ENCODE measurements at places on chromosomes 2 and 18.

DNA sequence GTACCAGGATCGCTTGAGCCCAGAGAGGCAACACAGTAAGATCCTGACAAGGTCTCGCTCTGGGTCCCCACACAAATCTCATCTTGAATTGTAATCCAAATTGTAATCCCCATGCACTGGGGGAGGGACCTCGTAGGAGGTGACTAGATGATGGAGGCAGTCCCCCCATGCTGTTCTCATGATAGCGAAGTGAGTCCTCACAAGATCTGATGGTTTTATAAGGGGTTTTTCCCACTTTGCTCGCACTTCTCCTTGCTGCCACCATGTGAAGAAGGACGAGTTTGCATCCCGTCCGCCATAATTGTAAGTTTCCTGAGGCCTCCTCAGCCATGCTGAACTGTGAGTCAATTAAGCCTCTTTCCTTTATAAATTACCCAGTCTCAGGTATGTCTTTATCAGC, 46.0 kb upstream of the SERTAD2 start:
- DNase-seq, result no peak

- DNase-seq, result no peak
Observed at GRCh38 chr2:59204040-59204439, 962.9 kb upstream of the FANCL start.

DNA sequence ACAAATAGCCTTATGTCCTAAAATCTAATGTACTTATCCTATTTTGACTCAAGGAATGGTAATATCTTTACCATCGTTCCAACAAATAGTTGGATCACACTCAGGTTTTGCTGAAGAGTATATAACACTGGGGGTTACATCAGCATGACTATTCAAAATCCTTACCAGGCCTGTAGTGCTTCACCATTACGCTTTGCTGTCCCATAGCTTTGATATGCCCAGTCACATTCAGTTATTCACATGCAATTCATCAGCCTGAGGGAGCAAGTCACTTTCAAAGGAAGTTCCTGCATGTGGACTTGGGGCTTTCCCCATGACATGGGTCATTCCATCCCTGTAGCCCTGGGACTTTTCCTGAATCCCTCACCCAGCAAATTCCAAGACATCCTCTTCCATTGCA, 39.6 kb downstream of the FTCDNL1 start:
- DNase-seq, result no peak

- no peak for DNase-seq
Observed at GRCh38 chr2:215946586-215946985, 66.8 kb downstream of the MREG start.

GRCh38 chr2:236156095-236156859, 11.9 kb downstream of the GBX2 start:
- no peak for DNase-seq

DNA sequence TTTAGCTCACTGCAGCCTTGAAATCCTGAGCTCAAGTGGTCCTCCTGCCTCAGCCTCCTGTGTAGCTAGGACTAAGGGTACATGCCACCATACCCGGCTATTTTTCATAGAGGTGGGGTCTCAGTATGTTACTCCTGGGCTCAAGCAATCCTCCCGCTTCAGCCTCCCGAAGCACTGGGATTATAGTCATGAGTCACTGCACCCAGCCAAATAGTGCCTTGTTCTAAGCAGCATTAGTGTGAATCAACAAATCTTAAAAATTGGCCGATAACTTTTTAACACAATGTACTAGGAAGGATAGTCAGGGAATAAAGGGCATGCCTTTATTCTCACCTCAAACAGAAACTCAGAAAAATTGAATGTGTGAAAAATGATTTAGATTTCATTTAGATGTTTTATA, 51.6 kb downstream of the XRCC5 start:
- no peak for DNase-seq

- DNase-seq, result no peak
Observed at GRCh38 chr2:71800106-71800809, 346.9 kb downstream of the DYSF start.

DNA sequence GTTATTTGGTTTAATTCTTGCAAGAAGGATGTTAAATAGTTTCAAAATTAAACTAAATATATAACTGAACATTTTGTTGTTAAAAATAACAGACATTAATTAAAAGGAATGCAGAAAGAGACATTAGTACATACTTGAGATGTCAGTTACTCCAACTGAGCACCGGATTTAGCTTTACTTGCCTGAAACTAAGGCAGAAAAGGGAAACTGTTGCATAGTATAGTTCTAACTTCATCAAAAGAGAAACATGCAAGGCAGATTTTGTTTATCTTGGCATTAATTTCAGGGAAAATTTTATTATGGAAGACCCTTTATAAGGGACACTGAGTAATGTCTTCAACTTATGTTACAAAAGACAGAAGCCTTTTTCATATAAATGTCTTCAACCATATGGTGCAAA, 218.3 kb downstream of the STK39 start:
- DNase-seq, result no peak

DNA sequence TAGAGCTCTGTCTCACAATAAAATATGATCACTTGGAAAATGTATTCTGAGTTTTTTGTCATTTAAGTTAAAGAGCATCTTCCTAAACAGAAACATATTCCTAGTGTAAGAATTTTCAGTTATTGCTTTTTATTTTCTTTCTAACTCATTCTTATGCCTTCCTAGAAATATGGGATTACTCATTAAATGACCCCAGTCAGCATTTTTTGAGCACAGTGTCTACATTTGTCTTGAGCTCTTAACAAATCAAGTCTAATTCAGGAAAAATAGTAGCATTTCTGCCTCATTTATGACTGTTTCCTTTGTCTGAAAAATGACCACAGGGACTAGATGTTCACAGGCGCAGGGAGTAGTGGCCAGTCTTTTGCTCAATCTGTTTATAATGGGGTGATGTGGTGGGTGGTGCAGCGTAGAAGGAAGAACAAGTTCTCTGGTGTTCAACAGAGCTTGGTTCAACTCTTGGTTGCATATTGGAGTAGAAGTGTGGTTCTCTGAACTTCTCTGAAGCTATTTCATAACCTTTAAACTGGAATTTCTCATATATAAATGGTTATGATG, 267.1 kb downstream of the CYRIA start:
- DNase-seq, result no peak

DNA sequence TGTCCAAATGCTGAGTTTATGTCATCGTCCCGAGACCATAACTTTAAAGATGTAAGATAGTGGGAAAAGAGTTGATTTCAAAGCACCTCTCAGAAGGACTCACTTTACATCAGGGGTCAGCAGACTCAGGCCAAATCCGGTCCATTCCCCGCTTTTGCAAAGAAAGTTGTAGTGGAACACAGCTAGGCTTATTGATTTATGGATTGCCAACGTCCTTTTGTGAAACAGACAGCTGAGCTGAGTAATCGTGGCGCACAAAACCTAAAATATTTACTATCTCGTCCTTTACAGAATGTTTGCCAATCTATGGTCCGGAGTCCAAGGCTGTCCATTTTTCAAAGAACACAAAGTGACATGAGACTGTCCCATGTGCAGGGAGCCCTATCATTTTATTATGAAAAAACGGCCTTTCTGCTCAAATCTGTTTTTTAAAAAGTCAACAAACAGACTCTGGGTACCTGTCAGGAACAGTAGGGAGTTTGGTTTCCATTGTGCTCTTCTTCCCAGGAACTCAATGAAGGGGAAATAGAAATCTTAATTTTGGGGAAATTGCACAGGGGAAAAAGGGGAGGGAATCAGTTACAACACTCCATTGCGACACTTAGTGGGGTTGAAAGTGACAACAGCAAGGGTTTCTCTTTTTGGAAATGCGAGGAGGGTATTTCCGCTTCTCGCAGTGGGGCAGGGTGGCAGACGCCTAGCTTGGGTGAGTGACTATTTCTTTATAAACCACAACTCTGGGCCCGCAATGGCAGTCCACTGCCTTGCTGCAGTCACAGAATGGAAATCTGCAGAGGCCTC, at the start of gene IL1RN:
Gene IL1RN, plus strand, starts transcription at position 754 of the 801 bp plus-strand sequence. Its CDS starts 27 bp downstream, at position 781.
- no peak for DNase-seq

- no peak for DNase-seq
Observed at GRCh38 chr2:136666-137065, 90.4 kb upstream of the FAM110C start.

- no peak for DNase-seq
Observed at GRCh38 chr2:153601812-153602211, 123.2 kb upstream of the RPRM start.

DNA sequence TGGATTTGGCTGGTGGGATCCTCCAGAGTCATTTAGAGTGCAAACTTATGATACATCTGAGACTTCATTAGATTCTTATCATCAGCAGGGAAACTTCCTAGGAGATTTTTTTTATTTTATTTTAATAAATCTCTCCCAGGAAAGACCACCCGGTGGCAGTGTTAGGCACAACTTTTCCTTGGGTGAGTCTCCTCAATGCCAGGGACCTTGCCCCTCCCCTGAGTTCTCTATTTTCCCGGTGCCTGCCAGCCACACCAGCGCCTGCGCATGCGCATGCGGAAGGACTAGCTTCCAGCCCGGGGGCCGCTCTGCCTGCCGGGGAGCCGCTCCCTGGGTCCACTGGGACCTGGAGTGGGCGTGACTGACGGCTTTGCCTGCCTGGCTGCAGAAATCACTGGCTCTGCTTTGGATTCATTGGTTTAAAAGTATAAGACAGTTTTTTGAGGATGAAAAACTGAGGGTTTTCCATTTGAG, 86.6 kb downstream of the TMEM182 start:
- no peak for DNase-seq

GRCh38 chr2:197297772-197298318, 12.7 kb downstream of the ANKRD44 start:
- no peak for DNase-seq
